NCI-H187 (cell line): ENCODE measurements at places on chromosomes 1 and 21.

DNA sequence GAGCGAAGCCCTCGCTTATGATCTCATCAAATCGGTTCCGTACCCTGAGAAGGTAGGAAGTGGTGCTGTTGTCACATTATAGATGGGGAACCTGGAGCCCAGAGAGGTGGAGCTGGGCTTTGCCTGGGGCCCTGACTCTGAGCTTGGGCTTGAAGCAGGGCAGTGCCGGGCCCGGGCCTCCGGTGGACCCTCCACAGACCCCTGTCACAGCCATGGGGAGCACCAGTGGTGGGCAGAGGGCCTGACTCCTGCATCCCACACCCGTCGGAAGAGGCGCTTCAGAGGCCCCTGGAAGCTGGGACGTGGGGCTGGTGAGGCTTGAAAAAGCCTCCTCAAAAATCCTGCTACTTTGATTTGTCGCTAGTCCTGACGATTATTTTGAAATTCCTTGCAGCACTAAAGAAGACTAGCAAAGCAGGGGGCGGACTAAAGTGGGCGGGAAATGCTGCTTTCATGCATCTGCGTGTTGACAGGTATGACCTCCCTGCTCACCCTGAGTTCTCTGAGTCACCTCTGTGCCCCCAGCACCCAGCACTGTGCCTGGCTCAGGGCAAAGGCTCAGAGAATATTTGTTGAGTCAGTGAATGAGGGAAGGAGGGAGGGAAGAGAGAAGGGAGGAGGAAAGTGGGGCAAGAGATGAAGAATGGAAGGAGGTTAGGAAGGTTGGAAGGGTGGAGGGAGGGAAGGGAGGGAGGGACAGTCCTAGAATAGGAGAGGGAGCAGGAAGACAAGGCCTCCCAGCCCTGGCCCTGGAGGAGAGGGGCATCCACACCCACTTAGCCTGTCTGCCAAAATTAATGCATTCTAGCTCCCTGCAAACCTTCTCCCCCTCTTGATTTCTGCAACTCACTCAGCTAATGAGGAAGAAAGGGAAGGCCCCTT, 262.8 kb upstream of the VAMP3 start:
- no peak for DNase-seq

- DNase-seq: no peak
Measured at GRCh38 chr1:27609210-27609555, 5.2 kb upstream of the AHDC1 start.

DNA sequence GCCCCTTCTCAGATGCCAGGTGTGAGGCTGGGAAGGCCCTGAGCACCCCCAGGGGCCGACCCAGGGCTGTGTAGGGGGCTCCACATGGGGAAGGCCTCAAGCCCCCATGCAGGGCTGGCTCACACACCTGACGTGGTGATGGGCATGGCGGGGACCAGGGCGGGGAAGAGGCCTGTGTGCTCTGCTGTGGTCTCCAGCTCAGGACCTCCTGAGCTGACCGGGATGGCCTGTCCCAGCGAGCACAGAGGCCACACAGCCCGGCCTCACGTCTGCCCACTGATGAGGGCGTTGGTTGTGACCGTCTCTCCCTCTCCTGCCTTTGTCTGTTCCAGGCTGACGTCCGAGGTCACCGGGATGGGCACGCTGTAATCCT, 40.2 kb upstream of the COL6A1 start:
- DNase-seq: no peak

- DNase-seq: no peak
Measured at GRCh38 chr1:246617768-246618167, 51.5 kb downstream of the CNST start.

DNA sequence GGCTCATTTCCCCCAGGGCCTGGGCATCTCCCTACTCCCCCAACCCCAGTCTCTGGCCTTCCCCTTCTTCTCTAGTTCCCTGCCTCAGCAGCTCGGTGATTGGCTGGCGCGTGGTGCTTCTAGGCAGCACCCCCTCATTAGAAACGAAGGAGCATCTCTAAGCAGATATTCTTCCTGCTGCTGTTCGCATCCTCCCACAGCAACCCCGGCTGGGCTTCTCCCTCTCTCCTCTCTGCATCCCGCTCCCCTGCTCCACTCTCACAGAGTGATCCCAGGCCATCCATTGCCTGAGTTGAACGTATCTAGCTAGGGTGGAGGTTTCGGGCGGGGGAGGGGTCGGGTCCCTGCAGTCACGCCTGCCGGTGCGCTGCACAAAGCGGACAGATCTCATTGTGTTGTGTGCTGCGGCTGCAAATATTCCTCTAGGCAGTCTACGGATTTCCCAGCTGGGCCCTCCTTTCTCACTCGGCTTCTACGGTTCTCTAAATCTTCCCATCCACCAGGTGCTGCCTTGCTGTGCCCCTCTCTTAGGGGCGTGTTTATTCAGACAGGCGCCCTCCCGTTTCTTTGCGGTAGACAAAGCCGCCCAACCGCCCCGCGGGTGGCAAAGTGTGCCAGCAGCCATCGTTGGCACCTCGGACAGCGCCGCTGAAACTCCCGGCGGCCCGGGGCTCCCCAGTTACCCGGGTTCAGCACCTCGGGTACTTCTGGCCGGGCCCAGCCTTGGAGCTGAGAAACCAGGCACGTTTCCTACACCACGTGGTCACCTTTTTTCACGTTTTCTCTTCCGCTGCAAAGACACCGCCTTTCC, 2.2 kb downstream of the CACNA1E start:
- DNase-seq: no peak

DNA sequence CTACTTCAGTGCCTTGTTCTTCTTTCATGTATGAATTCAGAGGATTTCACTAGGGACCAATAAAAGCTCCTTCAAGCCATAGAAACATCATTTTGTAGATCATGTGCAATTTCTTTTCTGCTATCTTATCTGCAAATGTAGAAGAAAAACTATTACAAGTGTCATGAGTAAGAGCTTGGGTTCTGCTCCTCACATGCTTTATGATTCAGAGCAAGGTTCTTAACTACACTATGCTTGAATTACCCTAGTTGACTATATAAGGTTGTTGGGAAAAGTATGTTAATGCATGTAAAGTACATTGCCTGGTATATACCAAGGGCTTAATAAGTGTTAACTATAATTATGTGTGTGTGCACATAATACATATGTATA, 91.4 kb upstream of the S1PR1 start:
- no peak for DNase-seq

- DNase-seq: no peak
Measured at GRCh38 chr1:239947801-239948200, 143.9 kb upstream of the FMN2 start.

GRCh38 chr1:212967801-212968200, 17.5 kb downstream of the VASH2 start:
- DNase-seq: no peak

DNA sequence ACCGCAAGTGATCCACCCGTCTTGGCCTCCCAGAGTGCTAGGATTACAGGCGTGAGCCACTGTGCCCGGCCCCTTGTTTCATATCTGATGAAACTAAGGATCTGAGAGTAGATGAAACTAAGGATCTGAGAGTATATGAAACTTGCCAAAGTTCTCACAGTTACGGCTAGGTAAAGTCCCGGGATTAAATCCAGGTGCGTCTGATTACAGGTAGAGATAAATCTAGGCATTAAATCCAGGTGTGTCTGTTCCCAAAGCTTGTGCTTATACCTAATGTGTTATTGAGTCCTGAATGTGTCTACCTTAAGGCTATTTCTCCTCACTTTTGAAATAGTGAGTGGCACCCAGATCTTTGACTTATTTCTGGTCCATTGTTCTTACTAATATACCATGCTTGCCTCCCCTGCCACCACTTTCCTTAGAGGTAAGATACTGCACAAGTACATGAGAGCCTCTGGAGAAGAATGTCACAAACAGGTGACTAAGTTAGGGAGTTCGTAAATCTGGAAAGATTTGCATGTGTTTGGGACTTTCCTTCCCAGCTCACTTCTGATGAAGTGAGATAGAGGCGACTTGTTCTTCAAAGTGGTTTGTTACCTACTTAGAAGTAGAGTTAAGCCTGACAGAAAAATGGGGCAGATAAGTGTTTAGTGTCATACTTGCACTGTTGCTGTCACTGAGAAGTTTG, 66.5 kb downstream of the AK4 start:
- no peak for DNase-seq

DNA sequence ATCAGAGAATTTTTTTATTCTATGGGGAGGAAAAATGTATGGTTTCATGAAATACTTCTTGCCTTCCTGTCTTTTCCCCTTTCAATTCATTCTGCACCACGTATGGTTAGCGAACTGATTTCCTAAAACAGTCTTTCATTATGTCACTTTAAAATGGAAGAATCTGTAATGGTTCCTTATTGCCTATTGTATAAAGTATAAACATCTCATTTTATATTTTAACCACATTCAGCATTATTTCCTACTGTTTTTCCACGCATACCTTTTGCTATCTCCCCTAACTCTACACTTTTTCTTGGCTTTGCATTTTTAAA, 232.3 kb upstream of the B3GALT2 start:
- no peak for DNase-seq

GRCh38 chr1:174626031-174627025, 178.6 kb downstream of the GPR52 start:
- DNase-seq: no peak

GRCh38 chr1:101207891-101208290, 28.9 kb upstream of the S1PR1 start:
- no peak for DNase-seq

GRCh38 chr21:16550917-16551741, 821.3 kb downstream of the USP25 start:
- no peak for DNase-seq

DNA sequence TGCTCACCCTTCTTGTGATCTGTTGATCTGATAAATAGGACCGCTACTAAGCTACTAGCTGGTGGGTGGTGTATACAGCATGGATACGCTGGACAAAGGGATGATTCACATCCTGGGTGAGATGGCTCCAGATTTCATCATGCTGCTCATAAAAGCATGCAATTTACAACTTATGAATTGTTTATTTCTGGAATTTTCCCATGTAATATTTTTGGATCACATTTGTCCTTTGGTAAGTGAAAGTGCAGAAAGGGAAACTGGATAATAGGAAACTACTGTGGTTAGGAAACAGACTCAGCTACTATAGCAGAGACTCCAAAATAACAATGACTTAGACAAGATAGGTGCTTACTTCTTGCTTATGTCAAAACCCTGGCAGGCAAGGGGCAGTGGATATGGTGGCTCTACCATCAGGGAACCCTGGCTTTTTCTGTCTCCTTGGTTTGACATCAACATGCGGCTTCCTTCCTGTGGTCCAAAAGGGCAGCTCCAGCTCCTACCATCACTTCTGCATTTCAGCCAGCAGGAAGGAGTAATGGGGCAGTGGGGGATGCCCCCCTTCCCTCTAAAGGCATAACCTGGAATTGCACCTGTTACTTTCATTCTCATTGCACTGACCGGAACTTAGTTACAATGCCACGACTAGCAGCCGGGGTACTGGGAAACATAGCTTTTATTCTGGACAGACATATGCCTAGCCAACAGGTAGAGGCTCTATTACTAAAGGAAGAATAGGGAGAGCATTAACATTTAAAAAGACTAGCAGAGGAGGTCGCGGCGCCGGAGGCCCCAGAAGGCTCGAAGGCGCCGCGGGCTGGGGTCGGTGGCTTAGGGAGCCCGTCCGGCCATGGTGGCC, 13.8 kb upstream of the AK2 start:
- DNase-seq: no peak

- DNase-seq: peak; percentile 32
Measured at GRCh38 chr1:89425056-89425455, 61.2 kb downstream of the GBP6 start.

DNA sequence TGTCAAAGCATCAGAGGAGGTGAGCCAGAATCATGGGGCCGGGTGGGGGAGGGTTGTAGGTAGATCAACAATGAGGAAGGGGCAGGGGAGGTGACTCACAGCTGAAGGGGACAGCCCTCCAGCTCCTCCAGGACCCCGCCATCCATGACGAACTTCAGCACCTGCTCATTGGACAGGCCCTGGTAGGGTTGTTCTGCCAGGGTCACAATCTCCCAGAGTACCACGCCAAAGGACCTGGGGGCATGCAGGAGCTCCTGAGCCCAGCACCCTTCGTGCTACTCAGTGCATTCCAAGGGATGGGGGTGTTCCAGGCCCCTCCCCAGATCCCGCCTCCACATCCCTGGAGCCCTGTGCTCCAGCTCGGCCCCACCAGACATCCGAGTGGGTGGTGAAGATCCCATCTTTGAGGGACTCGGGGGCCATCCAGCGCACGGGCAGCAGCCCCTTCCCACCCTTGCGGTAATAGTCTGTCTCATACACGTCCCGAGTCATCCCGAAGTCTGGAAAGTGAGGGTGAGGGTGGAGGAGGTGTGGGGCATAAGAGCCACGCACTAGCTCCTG, 17.5 kb downstream of the INSRR start:
- no peak for DNase-seq

GRCh38 chr1:234977875-234978396, 150.7 kb downstream of the TOMM20 start:
- DNase-seq: no peak

DNA sequence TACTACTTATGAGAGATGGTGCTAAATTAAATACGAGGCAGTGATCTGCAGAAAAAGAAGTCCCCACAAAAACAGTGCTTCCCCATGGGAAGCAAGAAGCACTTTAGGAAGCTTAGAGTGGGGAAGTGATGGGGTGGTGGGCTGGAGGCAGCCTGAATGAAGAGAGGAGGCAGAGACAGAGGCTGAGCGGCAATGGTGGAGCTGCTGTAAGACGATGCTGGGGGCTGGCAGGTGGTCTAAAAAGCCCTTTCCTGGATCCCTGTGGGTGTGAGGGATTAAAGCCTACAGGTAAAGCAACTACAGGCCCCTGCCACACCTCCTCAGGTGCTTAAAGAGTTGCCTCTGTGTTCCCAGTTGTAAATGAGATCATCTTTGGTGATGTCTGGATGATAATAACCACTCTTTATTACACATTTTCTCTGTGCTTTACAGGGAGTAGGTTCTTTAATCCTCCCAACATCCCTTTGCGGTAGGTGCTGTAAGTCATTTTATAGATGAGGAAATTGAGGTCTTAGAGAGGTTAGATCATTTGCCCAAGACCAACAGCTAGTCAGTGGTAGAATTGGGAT, 39.2 kb downstream of the CNN3 start:
- no peak for DNase-seq

DNA sequence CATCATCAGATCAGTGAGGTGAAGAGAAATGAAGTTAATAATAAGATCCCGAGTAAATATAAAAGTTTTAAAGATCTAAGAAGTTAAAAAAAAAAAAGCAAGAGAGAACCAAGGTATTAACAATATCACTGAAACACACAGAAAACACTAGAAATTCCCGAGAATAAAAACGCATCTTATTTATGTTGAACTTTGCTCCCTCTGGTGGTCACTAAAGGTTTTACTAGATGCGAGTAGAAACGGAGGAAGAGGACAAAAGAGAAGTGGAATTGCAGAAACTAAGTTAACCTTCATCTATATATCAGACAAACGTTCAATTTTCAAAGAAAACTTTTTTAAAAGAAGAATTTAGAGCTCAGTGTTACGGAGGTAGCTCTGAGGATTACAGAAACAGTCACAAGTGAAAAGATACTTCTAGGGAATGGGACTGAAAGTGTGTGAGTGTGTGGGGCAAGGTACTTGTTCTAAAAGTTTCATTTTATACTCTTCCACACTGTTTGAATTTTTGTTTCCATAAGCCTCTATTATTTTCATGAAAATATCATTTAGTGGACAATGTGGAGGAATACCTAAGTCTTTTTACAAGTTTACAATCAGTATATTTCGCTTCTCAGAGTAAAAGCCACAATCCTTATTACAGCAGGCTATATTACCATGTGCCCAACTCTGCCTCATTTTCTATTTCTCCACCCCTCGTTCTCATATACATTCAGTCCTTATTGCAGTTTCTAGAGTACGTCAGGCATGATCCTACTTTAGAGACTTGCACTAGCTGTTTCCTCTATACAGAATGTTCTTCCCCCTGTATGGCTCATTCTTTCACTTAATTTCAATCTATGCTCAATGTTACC, 19.7 kb downstream of the ACBD6 start:
- DNase-seq: no peak

GRCh38 chr1:177969825-177970371, at the start of gene SEC16B:
SEC16B (minus strand) TSS chr1:177970058; CDS start chr1:177967981, 2,077 bp downstream.
- DNase-seq: no peak

GRCh38 chr21:36917471-36918158, 48.9 kb downstream of the HLCS start:
- no peak for DNase-seq
